ENCODE measurements at places on chromosomes 7 and 10. TPM values are rescaled to one million over a fixed set of nuclear protein-coding genes. Genes with fewer than 3 reads are reported as not detected.

DNA sequence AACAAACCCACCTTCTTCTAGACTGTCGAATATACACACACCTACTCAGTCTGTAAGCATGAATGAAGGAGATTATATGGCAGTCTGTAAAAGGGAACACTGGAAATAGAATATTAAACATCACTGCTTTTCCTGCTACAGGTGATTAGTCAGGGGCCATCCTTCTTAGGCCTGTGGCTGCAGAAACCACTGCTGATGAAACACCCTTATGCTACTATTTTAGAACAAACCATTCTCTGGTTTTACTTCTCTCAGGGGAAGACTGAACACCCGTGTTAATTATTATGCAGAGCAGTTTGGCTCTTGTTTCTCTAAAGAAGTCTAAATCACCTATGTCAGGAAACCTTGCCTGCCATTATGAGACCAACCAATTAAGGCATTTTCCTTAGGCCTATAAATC lies 351.1 kb upstream of the KLF6 start:
- H3K27me3 ChIP-seq = no peaks in the 10 kb centered on the region
- no peak overlapping the region for H3K4me3 ChIP-seq
- no peaks in the 10 kb centered on the region for H3K36me3 ChIP-seq
- no peaks in the 10 kb centered on the region for H3K4me1 ChIP-seq

DNA sequence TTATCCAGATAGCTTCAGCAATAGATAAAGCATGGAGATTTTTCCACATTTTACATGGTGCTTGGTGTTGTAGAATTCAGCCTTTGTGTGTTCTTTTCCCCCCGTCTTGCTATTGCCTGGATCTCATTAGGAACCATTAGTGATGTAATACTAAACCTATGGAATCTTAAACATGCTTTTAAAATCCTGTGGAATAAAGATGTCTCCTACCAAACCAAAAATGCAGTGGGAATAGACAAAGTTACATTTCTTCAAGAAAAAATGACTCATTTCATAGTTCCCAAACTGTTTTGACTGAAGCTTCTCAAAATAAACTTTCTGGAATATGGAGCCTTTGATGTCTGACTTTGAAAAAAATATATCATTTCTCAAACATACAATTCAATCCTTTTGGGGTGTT lies 44.0 kb downstream of the CALD1 start:
- no peak overlapping the region for H3K27ac ChIP-seq
- H3K36me3 ChIP-seq = no peaks in the 10 kb centered on the region
- DNase-seq = no peak
- H3K4me3 ChIP-seq = no peak overlapping the region
- H3K27me3 ChIP-seq = no peaks in the 10 kb centered on the region

The GRM3 gene
- 0.11 TPM for total RNA-seq

GRCh38 chr7:23158546-23158945 lies 23.3 kb upstream of the NUP42 start:
- no peak overlapping the region for H3K4me3 ChIP-seq
- DNase-seq = no peak
- no peaks in the 10 kb centered on the region for H3K36me3 ChIP-seq

DNA sequence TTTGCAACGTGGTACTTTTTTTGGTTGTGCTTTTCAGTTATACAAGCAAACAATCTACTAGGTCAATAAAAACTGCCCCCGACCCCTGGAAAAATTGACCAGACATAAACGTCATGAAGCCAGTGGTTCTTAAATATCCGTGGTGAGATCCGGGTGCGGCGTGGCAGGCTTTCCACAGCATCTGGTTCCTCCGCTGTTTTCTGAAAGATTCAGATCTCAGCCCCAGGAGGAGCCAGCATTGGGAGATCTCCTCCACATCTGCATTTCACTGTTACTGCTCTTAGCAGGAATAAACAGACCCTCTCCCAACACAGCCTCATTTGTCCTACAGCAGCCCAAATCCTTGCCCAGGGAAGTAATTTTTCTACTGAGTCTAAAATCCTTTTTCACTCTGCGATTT lies 664.3 kb upstream of the FOXK1 start:
- H3K27ac ChIP-seq = no peak overlapping the region
- H3K4me3 ChIP-seq = no peak overlapping the region
- H3K36me3 ChIP-seq = no peaks in the 10 kb centered on the region
- H3K27me3 ChIP-seq = no peaks in the 10 kb centered on the region

The PKD2L1 gene
- not detected for total RNA-seq

DNA sequence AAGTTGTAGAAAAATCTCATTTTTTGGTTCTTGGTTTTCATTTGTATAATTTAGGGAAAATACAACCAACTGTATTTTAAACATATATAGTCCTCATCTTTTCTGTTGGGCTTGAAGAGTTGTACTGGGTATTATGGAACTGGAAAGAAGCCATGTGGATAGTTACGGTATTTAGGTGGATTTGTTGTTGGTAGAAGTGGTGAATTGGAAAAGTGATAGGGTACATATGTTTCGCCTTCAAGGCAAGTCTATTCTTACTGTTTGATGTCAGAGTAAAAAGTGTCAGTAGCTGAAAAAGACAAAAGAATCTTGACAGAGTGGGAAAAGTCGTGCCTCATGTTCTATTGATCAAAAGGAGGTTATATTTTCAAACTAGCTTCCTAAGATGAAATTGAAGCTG lies 64.6 kb downstream of the GBF1 start:
- H3K4me1 ChIP-seq = no peaks in the 10 kb centered on the region
- no peak for DNase-seq
- no peak overlapping the region for H3K4me3 ChIP-seq
- no peaks in the 10 kb centered on the region for H3K27me3 ChIP-seq
- H3K36me3 ChIP-seq = no peaks in the 10 kb centered on the region

- no peak overlapping the region for H3K27ac ChIP-seq
- H3K4me3 ChIP-seq = no peak overlapping the region
- no peaks in the 10 kb centered on the region for H3K27me3 ChIP-seq
- H3K36me3 ChIP-seq = no peaks in the 10 kb centered on the region
These were observed 34.5 kb downstream of the ATXN7L1 start for GRCh38 chr7:105841866-105842265.

GRCh38 chr10:117736655-117737054 lies 194.1 kb downstream of the EMX2 start:
- H3K4me1 ChIP-seq = no peaks in the 10 kb centered on the region
- H3K27me3 ChIP-seq = no peaks in the 10 kb centered on the region
- DNase-seq = no peak

DNA sequence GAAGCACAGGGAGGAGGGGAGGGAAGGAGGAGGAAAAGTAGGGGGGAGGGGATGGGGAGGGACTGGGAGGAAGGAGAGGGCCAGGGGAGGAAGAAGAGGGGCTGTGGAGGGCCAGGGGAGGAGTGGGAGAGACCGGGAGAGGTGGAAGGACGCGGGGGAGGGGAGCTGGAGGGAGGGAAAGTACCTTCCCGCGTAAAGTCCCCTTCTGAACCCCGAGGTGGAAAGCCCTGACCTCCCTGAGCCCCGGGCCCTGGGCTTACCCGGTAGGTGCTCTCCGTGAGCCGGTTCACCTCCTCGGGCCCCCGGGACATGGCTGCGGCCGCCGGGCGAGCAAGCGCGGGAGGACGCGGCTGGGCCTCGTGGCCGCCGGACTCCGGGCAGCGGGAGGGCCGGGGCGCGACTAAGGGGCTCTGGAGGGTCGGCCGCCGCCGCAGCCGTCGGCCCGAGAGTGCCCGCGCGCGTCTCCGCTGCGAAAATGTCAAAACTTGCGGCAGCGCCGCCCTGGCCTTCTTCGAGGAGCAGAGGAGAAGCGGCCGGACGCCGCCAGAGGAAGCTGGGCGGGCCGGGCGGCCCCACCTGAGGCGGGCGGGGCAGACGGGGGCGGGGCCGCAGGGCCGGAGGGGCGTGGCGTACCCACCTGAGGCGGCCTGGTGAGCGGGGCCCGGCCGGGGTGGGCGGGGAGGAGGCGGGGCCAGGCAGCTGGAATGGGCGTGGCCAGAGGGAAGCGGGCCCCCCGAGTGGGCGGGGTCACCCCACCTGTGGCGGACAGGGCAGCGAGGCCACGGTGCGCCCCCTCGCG lies at the start of gene BAIAP2L1:
Gene BAIAP2L1 (minus strand): TSS at position 549 of the 799 bp plus-strand sequence. CDS start 238 bp downstream, at position 311.
- peaks cover 3% of the 10 kb centered on the region for H3K4me1 ChIP-seq
- H3K27ac ChIP-seq = no peak within 1 kb of the TSS
- DNase-seq = peak; percentile 81
- H3K36me3 ChIP-seq = no peaks in the 10 kb centered on the region

The CCDC172 gene
- total RNA-seq = not detected

GRCh38 chr7:5523052-5523711 lies 99.5 kb upstream of the TNRC18 start:
- peaks cover 3% of the 10 kb centered on the region for H3K4me1 ChIP-seq
- no peak overlapping the region for H3K4me3 ChIP-seq
- H3K36me3 ChIP-seq = no peaks in the 10 kb centered on the region
- DNase-seq = no peak

The AKR1D1 gene
- total RNA-seq = not detected

DNA sequence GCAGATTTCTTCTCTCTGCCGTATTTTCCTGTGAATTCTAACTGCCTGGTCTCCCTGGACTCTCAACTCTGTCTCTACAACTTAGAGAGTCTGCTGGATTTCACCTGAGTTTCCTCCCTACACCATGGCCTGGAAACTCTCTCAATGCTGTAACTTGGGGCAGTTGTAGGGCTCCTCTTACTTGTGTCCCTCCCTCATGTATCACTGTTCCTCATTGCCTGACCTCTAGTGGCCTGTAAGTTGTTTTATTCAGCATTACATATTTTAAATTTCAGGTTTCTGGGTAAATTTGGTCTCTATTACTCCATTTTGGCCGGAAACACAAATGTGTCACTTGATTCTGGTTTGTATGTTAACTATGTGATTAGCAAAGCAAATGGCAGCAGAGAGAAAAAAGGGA lies 70.9 kb downstream of the DYNC1I1 start:
- no peak for DNase-seq
- no peaks in the 10 kb centered on the region for H3K27me3 ChIP-seq
- no peak overlapping the region for H3K4me3 ChIP-seq
- H3K27ac ChIP-seq = no peak overlapping the region
- H3K4me1 ChIP-seq = no peaks in the 10 kb centered on the region
- no peaks in the 10 kb centered on the region for H3K36me3 ChIP-seq

GRCh38 chr10:5538892-5539651 lies 14.3 kb downstream of the CALML3 start:
- DNase-seq = peak; percentile 8
- H3K4me3 ChIP-seq = no peak overlapping the region

GRCh38 chr7:105742787-105743186 lies 133.6 kb downstream of the ATXN7L1 start:
- H3K27ac ChIP-seq = no peak overlapping the region
- H3K27me3 ChIP-seq = no peaks in the 10 kb centered on the region
- no peak overlapping the region for H3K4me3 ChIP-seq
- no peaks in the 10 kb centered on the region for H3K4me1 ChIP-seq
- DNase-seq = no peak

- H3K4me1 ChIP-seq = no peaks in the 10 kb centered on the region
- no peaks in the 10 kb centered on the region for H3K27me3 ChIP-seq
- no peak overlapping the region for H3K4me3 ChIP-seq
- no peaks in the 10 kb centered on the region for H3K36me3 ChIP-seq
- no peak overlapping the region for H3K27ac ChIP-seq
These were observed 175.9 kb downstream of the CCDC71L start for GRCh38 chr7:106485031-106485551.

The CALHM3 gene
- total RNA-seq = not detected

The SPOCK2 gene
- total RNA-seq = 12.9 TPM

The SNCG gene
- total RNA-seq = 15.4 TPM

- no peak overlapping the region for H3K4me3 ChIP-seq
- no peak for DNase-seq
- H3K4me1 ChIP-seq = peaks cover 4% of the 10 kb centered on the region
- H3K36me3 ChIP-seq = no peaks in the 10 kb centered on the region
- no peak overlapping the region for H3K27ac ChIP-seq
These were observed 89.3 kb downstream of the GRK5 start for GRCh38 chr10:119296703-119297102.

DNA sequence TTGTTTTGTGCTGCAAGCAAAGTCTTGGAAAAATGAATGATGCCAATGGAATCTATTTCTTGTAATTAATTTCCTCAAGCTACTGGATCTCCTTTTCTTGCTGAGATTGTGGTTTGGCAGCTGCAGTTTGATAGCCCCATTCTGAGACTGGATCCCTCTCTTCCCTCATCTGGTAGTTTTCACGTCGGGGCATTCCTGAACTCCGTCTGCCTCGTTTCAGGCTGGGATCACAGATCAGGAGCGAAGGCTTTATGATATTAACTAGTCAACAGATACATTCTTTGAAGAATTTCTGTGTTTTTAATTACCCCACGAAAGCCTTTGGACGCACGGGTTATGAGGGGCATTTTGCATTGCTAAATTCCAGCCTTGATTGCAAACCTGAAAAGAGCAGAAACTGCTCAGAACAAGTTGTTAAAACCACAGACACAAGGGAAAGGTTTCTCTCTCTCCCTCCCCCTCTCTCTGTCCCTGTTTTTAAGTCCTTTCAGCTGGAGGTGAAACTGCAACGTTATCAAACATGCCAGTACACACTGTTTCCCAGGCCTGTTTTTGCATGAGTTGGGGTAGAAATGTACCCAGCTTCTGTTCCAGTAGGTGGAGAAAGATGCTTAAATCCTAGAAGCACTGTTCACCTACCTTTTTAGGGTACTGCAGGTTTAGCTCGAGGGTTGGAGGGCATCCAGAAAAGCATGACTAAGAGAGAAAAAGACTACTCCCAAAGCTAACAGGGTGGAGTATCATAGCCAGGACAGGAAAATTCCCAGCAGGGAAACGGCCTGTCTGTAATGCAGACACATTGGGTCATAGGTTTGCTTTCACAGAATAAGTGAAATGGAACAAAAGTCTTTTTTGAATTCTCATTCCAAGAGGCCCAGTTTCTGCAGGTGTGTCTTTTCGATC lies 124.3 kb downstream of the CUX1 start:
- H3K27ac ChIP-seq = peak overlapping the region; percentile 58
- DNase-seq = no peak
- H3K4me1 ChIP-seq = peaks cover 21% of the 10 kb centered on the region
- H3K4me3 ChIP-seq = no peak overlapping the region
- no peaks in the 10 kb centered on the region for H3K27me3 ChIP-seq

DNA sequence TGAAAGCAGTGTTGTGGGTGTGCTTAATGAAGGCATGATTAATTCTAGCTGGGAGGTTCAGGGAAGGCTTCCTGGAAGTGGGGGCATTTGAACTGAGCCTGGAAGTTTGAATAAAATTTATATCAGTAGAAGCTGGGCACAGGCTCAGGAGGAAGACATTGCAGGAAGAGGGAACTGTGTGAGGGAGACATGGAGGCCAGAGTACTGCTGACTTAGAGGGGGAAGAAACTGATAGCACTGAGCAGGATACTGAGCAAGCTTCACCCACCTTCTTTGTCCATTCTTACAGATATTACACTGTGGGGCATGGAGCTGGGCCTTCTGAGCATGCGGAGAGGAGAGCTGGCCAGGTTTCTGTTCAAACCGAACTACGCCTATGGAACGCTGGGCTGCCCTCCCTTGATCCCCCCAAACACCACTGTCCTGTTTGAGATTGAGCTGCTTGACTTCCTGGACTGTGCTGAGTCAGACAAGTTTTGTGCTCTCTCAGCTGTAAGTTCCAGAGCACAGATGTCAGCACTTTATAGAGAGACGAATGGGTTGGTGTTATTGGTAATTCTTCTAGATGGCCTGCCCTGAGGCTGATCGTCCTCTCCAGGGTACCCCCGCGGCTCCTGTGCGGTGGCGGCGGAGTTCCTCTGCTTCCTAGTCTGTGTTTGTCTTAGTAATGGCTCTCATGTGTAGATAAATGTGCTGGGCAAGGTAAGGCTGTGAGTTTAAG lies 2.1 kb downstream of the FKBP6 start:
- H3K27ac ChIP-seq = no peak overlapping the region
- no peaks in the 10 kb centered on the region for H3K27me3 ChIP-seq
- H3K36me3 ChIP-seq = no peaks in the 10 kb centered on the region
- no peaks in the 10 kb centered on the region for H3K4me1 ChIP-seq
- H3K4me3 ChIP-seq = no peak overlapping the region

All from ovary (tissue), 10 donors.